ENCODE measurements at places on chromosomes 3 and 15.

DNA sequence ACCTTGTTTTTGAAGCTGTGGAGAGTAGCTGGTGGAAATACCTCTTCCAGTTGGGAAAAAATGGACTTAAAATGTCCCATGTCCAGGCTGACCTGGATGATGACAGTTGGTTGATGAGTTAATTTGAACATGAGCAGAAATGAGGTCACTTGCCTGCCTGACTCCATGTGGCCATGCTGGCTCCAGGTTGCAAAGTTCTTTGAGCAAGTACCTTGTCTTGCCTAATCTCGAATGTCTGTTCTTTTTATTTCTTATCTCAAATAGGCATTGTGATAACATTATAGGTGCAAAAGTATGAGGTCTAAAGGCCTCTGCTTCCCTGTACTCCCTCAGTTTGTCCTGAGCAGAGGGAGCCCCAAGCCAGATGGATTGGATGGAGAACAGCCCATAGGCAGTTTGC lies 9.0 kb downstream of the MAPKBP1 start:
- no peak for DNase-seq

- DNase-seq, result peak; percentile 53
These were observed 161.8 kb upstream of the TBL1XR1 start for GRCh38 chr3:177358977-177359592.

- no peak for DNase-seq
These were observed 167.9 kb downstream of the OSBPL10 start for GRCh38 chr3:31813197-31813596.

- DNase-seq, result no peak
These were observed 208.5 kb downstream of the CLSTN2 start for GRCh38 chr3:140143367-140144069.

- no peak for DNase-seq
These were observed 45.4 kb downstream of the ST6GAL1 start for GRCh38 chr3:186975726-186976125.

Data from activated naive CD8-positive, alpha-beta T cell treated with anti-CD3 and anti-CD28 coated beads, Interleukin-2, amount 50 U/mL, for 24 hours (primary cell).